ENCODE measurements at places on chromosomes 16 and 17.

- DNase-seq = no peak
Observed at GRCh38 chr17:32596628-32597027, 109.8 kb downstream of the CDK5R1 start.

DNA sequence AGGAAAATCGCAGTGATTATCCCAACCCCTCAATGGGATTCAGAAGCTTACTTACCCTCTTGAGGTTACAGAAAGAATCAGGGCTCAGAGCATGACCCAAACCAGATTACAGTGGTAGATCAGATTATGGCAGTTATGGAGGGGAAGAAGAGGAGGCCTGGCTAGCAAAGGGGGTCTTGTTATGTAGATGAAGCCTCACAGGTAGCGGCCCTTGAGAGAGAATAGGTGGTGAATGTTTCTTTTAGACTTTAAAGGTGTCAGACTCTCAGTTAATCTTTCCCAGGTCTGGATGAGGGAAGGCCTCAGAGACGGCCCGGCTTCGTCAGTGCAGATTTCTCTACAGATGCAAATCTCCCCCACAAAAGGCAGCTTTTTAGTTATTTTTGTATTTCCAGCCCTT lies 15.6 kb downstream of the RNF112 start:
- no peak for DNase-seq

GRCh38 chr17:68290268-68290954 lies 516 bp downstream of the SLC16A6 start:
- peak; percentile 62 for DNase-seq

- DNase-seq = no peak
Observed at GRCh38 chr16:58063377-58064076, 38.0 kb downstream of the MMP15 start.

- DNase-seq = no peak
Observed at GRCh38 chr17:39604911-39605491, 2.7 kb downstream of the NEUROD2 start.

GRCh38 chr16:88787579-88788314 lies 2.7 kb upstream of the PIEZO1 start:
- no peak for DNase-seq

DNA sequence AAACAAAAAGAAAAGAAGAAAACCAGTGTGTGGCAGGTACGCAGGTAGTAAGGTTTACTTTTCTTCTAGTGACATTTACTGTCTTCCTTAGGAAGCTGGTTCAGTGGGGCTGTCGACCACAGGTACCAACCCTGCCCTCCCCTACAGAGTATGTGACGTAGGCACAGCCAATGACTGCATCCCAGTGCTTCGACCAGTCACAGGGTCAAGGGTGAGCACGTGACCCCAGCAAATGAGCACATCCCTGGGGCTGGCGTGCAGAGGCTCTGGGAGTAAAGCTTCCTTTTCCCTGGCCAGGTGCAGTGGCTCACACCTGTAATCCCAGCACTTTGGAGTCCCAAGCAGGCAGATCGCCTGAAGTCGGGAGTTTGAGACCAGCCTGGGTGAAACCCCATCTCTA lies 38.9 kb upstream of the PLCG2 start:
- DNase-seq = no peak
